ENCODE measurements at places on chromosomes 11 and 22.

DNA sequence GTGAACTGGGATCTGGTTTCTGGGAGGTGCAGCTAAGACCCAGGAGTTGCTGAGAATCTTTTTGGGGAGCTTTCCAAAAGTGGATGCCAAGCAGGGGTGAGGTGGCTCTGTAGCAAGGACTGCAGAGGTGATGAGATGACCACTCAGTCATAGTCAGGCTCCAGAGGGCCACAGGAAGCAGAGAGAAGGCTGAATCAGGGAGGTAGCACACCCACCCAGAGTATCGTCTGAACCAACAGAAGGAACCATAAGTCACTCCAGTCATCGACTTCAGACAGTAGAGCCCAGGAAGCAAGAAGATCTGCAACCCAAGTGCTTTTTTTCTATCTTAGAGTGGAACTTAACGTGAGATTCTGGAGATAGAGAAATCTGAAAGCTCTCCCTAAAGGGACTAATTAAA, 335.7 kb upstream of the MPPED2 start:
- DNase-seq: no peak

- no peak for DNase-seq
Observed at GRCh38 chr11:110289472-110289871, 6.9 kb downstream of the RDX start.

GRCh38 chr11:2265396-2265795, 5.0 kb downstream of the ASCL2 start:
- no peak for DNase-seq

DNA sequence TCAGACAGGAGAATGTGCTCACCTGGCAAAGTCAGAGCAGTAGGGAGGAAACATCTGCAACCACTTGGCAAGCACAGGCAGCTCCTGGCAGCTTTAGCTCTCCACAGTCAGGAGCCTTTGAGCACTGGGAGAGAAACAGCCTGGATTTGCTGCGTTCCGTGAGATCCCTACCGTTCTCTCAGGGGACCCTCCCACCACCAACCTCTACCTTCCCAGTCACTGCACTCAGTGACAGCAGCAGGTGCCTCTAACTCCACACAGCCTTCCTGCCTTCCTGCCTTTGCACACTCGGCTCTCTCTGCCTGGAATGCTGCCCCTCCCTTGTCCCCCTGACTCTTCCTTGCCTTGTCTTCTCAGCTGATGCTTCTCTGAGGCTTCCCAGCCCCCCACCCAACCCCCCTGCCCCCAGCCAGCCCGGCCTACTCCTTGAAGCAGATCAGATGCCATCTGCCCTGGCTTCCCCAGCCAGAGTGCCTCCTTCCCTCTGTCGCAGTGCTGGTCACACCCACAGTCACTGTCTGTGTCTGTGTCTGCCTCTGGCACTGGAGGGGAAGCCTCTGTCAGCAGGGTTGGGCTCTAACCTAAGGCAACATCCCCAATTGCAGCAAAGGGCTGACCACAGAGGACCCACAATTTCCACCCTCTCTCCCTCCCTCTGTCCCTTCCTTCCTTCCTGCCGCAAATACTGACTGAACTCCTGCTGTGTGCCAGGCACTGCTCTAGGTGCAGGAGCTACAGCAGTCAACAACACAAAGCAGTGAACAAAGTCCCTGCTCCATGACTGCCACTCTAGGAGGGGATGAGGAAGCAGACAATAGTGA, 14.9 kb upstream of the TSKU start:
- no peak for DNase-seq

DNA sequence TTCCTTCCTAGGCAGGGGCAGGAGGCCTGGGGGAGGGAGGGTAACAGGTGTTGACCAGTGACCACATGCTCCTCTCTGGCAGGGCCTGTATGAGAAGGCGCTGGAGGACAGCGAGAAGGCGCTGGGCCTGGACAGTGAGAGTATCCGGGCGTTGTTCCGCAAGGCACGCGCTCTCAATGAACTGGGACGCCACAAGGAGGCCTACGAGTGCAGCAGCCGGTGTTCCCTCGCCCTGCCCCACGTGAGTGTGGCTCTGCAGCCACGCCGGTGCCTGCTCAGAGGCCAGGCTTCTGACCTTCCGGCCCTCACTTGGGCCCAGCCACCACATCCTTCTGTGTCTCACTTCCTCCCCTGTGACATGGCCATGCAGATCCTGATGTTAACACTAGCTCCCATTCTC, 25.8 kb downstream of the ZC3H7B start:
- DNase-seq: no peak

DNA sequence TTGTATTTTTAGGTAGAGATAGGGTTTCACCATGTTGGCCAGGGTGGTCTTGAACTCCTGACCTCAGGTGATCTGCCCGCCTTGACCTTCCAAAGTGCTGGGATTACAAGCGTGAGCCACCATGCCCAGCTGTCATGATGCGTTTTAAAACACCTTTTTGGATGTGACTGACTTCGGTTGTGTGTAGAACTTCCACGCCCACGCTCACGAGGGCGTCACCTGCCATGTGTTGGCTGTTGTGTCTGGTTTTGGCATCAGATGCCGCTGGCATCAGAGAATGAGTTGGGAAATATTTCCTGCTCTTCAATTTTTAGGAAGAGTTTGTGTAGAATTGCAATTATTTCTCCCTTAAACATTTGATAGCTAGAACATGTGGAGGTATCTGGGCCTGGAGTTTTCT, 109.1 kb downstream of the KCNQ1 start:
- no peak for DNase-seq

DNA sequence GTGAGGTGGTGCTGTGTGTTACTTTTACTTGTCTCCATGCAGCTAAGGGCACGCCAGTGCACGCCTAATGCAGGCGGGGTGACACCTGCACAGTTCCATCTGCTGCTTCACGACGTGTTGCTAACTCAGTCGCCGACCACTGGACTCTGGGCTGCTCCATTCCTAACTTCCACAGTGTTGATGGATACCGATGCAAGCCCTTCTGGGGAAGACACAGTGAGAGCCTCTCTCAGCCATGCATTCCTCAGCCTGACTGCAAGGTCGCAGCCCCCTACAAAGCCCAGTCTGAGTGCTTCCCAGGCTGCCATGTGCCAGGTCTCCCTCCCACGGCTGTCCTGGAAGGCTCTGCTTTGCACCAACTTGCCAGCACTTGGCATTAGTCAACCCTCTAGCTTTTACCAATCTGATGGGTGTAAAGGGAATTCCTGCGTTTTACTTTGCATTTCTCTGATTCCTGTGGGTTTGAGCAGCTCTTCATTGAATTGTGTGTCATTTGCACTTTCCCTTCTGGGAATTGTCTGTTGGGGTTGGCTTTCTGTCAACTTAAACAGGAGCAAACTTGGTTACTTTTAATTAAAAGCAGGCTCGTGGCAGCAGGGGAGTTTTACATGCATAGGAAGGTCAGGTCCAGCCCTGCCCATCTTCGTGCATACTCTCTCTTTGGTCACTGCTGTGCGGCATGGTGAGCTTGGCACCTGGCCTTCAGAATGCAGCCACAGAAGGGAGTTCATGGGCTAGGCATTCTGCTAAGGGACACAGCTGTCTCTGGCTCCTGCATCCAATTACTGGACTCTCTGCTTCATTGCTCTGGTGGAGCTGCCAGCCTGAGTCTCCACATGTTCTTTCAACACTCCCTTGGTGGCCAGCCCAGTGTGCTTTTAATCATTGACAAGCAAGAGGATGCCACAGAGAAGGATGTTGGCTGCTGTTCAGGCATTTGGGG, 34.6 kb upstream of the SHANK2 start:
- DNase-seq: no peak

GRCh38 chr11:65437436-65438227, 15.0 kb downstream of the NEAT1 start:
- DNase-seq: no peak

DNA sequence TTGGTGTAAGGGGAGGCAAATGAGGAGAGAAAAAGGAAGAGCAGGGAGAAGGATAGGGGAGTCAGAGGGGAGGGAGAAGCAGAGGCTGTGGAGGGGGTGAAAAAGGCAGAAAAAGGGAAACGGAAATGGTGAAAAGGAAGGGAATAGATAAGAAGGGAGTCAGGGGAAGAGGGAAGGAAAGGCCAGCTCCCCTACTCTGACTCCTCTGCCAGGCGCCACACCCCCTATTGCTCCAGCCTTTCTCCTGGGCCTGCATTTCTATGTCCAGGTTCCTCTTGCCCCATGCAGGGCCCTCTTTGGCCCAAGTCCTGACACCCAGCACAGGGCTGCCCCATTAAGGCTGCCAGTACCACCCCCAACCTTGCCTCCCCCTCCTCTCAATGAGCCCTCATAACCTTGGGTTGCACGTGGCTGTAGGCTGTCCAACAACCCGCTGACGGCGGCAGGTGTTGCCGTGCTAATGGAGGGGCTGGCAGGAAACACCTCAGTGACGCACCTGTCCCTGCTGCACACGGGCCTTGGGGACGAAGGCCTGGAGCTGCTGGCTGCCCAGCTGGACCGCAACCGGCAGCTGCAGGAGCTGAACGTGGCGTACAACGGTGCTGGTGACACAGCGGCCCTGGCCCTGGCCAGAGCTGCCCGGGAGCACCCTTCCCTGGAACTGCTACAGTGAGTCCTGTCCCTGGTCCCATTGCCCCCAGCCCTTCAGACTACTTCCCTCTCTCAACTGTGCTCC, 3.4 kb upstream of the NHERF4 start:
- no peak for DNase-seq

DNA sequence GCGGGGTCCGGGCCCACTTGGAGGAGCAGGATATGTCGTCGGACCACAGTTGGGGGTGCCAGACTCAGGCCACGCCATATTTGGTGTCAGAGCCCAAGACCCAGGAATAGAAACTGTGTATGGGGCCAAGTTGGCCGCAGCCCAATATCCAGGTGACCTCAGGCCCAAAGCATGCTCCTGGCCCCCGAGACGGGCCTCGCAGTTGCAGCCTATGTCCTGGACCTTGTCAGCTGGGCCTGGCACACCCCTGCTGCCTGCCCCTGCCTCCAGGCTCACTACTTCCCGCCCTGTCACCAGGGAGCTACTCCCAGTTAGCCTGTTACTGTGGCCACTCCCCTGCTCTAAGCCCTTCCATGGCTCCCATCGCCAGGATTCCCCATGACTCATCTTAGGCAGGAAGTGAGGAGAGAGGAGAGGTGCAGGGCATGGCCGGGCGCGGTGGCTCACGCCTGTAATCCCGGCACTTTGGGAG, 23.1 kb downstream of the A4GALT start:
- DNase-seq: no peak

GRCh38 chr11:104380358-104380757, 216.4 kb upstream of the PDGFD start:
- no peak for DNase-seq

DNA sequence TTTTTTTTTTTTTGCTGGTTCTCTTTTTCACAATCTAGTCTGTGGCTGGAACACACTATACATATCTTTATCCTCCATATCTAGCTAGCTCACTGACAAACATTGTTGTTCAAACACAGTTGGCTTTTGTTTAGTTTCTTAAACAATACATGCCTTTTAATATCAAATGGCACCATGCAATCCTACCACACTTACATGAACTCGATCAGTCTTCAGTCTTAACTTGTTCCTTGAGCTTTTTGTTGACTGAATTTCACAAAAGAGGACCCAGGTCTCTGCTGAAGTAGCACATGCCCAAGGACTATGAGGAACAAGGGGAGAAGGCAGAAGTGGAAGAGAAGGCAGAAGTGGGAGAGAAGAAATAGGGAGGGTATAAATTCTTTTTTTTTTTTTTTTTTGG, 25.5 kb downstream of the TMEM123 start:
- no peak for DNase-seq

DNA sequence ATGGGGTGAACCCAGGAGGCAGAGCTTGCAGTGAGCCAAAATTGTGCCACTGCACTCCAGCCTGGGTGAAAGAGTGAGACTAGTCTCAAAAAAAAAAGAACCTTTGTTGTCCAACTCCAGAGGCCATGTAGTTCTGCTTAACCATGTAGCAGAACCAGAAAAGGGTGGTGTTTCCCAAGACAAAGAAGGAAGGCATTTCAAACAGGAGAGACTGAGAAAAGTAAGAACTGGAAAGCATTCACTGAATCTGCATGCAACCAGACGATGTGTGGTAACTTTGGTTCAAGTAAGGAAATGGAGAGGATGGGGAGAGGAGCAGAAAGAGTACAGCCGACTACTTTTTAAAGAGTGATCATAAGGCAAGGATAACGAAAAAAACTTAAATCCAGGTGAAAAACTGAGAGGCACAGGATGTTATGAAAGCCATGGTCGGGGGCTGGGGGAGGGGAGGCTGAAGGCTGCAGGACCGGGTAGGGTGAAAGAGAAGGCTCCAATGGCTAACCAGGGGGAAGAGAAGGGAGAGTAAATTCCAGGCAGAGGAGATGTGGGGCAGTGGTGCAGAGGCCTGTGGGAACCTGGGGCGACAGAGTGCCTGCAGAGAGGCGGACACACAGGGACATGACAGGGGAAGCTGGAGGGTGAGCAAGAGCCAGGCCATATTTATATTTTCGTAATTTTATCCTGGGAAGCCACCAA, 48.8 kb downstream of the MAPK1 start:
- DNase-seq: no peak

GRCh38 chr11:19032990-19033389, 27.5 kb downstream of the MRGPRX2 start:
- DNase-seq: no peak

DNA sequence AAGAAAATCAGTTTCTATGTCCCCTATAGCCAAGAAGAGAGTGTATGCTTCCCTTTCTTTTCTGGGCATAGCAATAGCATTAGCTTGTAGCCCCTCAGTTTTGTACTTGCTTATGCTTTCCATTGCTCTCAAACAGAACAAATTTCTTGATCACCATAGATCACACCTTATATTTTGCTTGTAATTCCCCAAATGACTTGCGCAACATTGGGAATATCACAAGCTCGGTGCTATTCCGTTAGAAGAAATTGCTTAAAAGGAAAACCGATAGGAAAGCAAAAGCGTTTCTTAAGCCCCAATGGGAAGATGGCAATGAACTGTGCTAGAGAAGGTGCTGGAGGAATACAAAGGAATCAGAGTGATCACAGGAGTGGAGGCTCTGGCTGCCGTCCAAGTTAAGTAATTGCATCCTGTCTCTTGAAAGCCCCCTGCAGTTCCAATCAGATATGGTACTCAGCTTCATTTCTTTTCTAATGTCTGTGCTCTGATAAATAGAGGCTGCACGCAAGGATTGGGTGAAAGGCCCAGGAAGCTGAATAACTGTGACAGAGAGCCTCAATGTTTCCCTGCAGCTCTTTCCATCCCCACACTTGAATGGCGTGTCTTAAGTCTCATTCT, 182.1 kb upstream of the KIRREL3 start:
- DNase-seq: no peak

Data from NCI-H1048 (cell line).